Cerebellum (tissue), 4 donors: ENCODE measurements at places on chromosomes 7 and 10. TPM values are rescaled to one million over a fixed set of nuclear protein-coding genes. Genes with fewer than 3 reads are reported as not detected.

GRCh38 chr10:21289271-21289670 lies 236.2 kb downstream of the SKIDA1 start:
- no peak for DNase-seq

DNA sequence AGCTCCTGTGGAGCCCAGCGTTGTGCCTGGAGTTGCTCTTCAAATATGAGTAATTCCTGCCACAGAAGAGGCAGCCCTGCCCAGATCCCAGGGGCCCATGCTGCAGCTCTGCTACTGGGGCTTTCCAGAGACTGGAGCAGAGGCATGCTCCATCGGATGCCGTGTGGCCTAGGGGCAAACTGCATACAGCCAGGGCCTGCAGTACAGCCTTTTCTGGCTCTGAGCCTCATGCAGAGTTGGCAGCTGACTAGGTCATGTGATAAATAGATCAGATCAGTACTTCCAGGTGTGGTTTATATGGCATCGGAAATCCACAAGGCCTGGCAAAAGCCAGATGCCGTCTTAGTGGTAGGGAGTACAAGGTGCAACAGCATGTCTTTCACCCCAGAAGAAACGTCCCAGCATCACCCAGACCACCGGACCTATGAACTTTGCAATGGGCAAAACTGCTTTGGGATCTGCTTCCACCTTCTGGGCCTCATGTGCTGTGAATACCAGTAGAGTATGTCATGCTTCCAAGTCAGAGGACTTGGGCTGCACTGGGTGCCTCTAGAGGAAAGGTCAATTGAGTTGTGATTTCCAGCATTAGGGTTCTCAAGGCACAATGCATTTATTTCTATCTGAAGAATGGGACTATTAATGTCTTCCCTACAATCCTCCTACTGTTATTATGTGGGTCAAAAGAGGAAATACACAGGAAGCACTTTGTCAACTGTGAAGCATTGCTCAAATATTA lies 250.7 kb upstream of the ZNF32 start:
- DNase-seq, result no peak

DNA sequence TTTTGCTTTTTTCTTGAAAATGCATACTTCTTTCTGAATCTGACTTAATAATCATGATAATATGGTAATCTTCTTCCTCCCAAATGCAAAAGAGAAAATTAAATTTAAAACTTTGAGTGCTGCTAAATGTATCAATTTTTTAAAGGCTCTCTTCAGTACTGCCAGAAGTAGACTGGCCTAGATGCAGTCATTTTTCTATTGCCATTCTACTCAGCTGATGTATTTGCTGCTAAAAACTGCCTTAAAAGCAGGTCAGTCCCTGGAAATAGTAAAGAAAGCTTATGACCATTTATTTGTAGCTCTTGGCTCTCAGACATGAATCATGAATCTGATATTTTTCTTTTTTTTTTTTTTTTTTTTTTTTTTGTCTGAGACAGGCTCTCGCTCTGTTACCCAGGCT lies 28.5 kb downstream of the NAPEPLD start:
- DNase-seq, result no peak

GRCh38 chr10:96431211-96431970 lies 72.6 kb upstream of the OPALIN start:
- no peak for DNase-seq

- DNase-seq, result no peak
Observed at GRCh38 chr10:101301111-101301731, 52.7 kb upstream of the BTRC start.

DNA sequence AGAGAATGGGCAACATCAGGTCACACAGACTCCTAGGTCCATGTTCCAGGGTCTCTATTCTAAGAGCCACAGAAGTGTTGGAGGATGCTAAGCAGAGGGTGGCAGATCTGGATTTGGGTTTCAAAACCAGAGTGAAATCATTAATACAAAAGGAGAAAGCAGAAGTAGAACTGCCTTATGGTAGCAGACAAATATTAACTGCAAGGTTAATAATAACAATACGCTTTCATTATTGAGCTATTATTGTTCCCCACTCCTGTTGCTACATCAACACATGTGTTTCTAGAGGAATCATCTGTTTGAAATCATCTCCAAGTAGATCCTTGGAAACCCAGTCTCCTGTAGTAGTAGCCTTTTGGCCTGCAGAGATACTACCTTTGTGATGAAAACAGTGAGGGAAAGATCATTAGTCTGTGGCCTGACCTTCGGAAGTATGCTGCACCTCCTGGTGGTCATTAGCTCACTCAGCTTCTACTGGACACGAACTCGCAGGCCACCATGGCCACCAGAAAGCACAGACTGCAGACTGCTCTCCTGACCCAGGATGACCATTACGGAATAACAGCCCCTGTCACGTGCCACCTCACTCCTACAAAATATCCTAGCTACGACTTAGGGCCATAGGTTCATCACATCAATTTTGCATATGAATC lies 84.6 kb downstream of the XPNPEP1 start:
- no peak for DNase-seq

- no peak for DNase-seq
Observed at GRCh38 chr10:4678951-4679671, 146.9 kb upstream of the AKR1E2 start.

- no peak for DNase-seq
Observed at GRCh38 chr7:22219036-22219435, 137.9 kb downstream of the RAPGEF5 start.

DNA sequence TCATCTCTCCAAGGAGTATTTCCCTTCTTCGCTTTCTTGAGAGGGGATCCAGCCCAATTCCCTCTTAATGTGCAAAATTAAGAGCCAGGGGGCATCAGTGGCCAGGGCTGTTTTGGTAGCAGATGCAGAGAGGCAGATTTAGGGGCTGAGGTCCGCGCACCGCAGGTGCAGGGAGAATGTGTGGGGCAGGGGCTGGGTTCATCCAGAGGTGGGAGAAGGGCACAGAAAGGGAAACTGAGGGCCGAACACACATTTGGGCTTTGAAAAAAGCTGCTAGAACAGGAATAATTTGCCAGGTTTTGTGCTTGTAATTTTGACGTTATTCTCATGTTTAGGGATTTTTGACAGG lies 6.5 kb upstream of the SHH start:
- no peak for DNase-seq

DNA sequence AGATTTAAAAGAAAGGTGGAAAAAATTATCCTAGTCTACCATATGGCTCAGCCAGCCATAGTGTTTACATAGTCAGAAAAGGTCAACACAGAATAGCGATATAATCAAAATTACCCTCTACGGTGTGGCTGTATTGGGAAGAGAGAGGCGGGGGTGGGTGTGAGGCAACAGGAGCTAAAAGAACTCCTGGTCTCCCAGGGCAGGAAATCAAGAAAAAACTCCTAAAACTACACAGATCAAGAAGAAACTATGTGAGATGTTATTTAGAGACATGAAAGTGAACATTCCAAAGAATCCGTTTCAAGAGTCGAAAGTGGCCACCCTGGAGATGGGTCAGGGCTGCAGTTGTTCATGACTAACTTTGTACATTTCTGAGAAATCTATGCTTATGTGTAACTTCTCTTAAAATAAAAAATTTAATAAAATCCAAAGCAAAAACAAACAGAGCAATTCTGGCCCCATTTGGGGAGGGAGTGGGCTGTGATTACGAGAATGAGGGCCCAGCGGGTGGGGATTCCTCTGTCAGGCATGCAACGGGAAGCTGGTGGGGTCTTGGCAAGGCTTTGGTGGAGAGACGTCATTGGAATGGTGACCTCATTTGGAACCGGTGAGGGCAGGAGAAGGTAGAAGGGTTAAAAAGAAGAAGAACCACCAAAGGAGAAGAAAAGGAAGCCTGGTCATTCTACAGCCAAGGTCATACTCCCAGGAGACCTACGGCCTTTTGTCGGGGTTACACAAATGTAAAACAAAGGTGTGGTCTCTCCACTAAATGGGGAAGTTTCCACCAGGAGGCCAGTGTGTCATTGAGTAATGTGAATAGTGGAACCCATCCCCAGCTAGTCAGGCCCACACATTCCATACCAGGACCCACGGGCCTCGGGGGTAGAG lies 71.2 kb upstream of the DUSP5 start:
- no peak for DNase-seq

- DNase-seq, result no peak
Observed at GRCh38 chr7:156220078-156220605, 407.9 kb upstream of the SHH start.

GRCh38 chr7:24718431-24718831 lies 38.8 kb downstream of the GSDME start:
- no peak for DNase-seq

GRCh38 chr10:132974886-132975830 lies 32.8 kb upstream of the CFAP46 start:
- DNase-seq, result no peak

GRCh38 chr10:31479752-31480151 lies 160.7 kb downstream of the ZEB1 start:
- DNase-seq, result no peak

- no peak for DNase-seq
Observed at GRCh38 chr7:22355620-22356009, 1.3 kb downstream of the RAPGEF5 start.

GRCh38 chr7:1895664-1896515 lies 225.8 kb downstream of the ELFN1 start:
- no peak for DNase-seq

MBLAC1 gene
- 2.4 TPM for total RNA-seq

PON3 gene
- total RNA-seq, result 0.36 TPM

CFTR gene
- total RNA-seq, result 5.3 TPM

UNC5B gene
- 10.7 TPM for total RNA-seq
